ENCODE measurements at places on chromosomes 7 and 10.

DNA sequence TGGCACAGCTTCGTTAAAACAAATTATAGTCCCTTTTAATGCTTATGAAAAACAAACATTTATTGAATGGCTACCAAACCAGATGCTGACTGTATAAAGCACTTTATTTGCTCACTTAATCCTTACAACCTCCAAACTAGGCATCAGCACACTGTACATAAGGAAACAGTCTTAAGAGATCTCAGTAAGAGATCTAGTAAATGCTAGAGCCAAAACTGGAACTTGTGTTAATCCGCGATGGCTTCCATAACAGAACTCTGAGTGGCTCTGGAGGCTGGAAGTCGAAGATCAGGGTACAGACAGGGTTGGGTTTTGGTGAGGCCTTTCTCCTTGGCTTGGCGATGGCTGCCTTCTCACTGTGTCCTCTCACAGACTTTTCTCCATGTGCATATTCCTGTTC is 27.0 kb downstream of the PDZD8 start:
- DNase-seq = no peak

- DNase-seq = no peak
These were observed 46.2 kb downstream of the FAM53B start for GRCh38 chr10:124697837-124698544.

DNA sequence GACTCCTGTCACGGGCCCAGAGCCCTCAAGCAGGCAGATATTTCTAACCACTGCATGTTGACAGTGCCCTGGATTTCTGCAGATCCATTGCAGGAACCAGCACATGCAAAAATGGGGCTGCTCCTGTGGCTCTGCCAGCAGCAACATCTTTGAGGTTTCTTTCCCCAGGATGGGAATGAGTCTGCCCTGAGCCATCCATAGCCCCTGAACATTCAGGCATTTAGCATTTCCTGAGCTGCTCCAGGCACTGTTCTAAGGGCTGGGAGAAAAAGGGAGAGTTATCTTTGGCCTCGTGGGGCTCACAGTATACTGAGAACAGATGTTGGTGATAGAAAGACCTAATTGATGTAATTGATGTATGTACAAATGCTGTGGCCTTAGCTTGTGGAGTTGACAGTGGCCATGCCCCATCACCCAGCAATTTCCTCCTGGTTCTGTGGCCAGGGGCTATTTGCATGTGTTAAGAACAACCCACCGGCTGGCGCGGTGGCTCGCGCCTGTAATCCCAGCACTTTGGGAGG is 66.0 kb upstream of the LRRC4 start:
- DNase-seq = peak; percentile 18

- no peak for DNase-seq
These were observed 43.1 kb downstream of the STK17A start for GRCh38 chr7:43625980-43626379.

DNA sequence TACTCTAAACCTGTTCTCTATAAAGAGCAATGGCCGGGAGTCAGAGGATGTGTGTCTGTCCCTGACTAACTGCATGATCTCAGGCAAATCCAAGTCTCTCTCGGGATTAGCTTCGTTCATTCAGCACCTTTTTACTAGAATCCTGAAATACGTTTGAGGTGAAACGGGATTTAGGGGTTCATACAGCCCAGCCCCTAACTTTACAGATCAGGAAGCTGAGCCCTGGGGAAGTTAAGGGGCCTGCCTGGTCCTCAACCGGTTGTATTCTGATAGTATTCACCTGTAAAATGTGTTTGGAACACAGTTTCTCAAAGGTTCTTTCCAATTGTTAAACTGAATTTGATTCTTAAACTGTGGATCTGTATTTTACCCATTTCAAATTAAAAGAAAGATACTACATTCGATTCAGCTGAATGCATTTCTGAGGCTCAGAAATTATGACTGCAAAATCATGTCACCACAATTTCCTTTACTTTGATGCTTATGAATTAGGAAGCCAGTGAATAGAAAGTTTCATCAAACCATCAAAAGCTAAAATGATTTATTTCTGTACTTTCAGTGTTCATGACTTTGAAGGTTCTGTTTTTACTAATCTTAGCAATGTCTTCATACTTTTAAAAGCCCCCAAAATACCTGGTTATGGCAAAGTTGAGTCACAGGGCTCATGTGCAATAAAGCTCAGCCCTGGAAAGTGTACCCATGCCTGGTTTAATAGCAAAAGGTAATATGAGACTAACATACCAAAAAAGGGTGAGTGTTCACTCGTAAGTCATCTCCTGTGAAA is 28.9 kb upstream of the EZH2 start:
- peak; percentile 6 for DNase-seq

DNA sequence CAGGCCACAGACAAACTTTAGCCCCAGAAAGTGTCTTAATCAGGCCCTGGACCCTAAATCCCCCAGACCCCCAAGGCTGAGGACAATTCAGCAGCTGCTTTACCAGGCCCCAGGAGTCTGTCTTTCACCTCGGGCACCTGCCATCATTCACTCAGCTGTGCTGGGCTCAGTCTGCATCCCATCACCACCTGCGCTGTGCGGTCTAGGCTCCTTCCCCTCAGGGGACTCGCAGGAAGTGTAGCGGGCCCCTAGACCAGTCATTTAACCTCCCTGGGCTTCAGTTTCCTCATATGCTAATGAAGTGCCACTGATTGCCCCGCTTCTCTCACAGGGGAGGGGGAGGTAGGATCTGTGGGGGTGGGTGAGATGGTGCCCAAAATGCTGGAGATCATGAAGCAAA is 76.4 kb upstream of the ZMIZ1 start:
- no peak for DNase-seq

- no peak for DNase-seq
These were observed 32.3 kb upstream of the SLC16A12 start for GRCh38 chr10:89567576-89568245.

DNA sequence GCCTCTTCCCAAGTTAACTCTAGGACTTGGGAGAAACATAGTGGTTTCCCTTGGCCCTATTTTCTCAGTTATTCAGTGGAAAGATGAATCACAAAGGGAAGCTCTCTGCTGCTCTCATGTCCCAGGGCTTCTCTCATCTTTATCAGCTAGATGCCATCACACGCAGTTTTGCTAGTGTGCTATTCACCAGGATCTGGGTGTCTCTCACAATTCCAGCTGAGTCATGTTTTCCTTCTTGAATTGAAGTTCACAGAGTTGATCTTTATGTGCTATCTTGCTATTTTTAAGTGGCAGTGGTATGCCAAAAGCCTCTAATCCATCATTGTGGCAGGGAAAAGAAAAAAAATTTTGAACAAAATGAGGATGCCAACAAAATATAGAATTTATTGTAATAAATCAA is 101.3 kb downstream of the TWIST1 start:
- peak; percentile 38 for DNase-seq

- no peak for DNase-seq
These were observed 62.6 kb upstream of the SEM1 start for GRCh38 chr7:96772139-96772694.

DNA sequence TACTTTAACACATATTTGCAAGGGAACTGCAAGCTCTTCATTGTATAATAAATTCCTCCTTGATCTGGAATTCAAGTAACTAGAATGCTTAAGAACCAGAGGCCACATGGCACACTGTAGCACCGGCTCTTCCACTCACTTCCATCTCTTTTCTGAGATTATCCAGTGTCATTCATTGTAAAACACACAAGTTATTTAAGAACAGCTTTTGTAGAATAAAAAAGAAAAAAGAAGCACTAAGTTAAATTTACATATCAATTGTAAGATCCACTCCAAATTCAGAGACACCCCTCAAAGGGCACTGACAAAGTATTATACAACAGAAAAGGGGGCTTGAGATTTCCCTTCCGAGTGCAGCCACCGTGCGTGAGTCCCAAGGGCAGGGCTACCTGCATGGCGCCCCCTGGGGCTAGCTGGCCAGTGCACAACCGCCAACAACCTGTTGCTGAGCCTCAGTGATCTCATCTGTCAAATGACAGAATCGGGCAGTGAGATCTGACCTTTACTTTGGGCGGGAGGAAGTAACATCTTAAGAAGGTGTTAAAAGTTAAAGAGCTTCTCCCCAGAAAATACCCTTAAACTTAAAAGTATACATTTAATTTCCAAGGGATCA is 12.5 kb downstream of the GLI3 start:
- no peak for DNase-seq

DNA sequence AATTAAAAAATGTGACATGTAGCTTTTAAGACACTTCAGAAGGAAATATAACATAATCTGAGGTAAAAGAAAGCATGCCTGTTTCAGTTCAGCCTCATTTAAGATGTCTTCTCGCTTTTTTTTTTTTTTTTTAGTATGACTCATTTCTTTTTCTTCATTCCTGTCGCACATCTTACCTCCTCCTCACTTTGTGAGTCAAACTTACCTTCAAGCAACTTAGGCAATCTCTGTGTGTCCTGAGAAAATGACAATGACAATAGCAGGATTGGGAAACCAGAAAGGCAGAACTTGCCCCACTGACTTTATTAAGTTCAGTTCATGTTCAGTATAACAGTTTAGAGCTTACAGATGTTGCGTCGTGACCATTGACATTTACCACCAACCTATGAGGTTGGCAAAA is 7.7 kb downstream of the PTN start:
- DNase-seq = peak; percentile 35

DNA sequence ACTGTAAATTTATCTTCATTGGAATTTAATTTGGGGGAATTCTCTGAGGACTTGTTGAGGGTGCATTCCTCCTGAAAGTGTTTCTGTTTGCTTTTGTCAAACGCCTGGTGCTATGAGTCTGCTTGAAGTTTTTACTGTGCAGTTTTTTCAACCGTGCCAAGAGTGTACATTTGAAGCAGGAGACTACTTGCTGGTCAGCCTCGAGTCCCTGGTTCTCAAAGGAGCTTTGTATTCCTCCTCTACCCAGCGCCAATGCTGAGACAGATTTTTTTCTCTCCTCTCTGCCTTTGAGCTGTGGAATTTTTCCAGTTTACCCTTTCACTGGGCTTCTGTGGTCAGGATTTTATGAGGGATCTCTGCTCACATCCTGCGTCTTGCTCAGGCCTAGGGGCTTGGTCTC is 62.1 kb downstream of the NPY start:
- DNase-seq = no peak

DNA sequence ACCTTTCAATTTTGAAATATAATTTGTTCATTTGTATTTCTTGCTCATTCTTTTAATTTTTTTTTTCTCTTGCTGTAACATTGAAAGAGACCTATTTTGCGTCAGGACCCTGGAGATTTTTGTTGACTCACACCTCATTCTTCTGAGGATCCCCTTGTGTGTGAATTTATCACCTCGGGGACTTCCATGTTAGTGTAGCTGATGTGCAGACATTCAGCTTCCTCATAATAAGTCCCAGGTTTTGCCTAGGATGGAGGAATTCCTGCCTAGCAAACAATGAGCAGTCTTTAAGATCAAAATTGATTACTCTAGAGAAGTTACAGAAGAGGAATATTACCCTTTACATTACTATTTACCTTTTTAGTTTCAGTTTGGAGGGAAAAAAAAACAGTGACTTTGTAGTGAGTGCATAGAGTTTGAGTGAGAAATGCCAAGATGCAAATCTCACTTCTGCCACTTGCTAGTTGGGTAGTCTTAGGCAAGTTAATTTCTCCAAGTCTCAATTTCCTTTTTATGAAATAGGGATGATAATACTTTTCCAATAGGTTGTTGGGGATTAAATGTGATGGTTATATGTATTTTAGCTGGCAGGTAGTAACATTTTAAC is 14.3 kb downstream of the TES start:
- no peak for DNase-seq

- no peak for DNase-seq
These were observed 27.7 kb upstream of the CSGALNACT2 start for GRCh38 chr10:43110338-43111071.

All from astrocyte of the spinal cord (primary cell).